ENCODE measurements at places on chromosomes 2 and 18. TPM values are rescaled to one million over a fixed set of nuclear protein-coding genes. Genes with fewer than 3 reads are reported as not detected.
A peak's percentile ranks its signal among the peaks of the same experiment; 100 is the strongest.

Gene REG3A
- total RNA-seq: not detected

DNA sequence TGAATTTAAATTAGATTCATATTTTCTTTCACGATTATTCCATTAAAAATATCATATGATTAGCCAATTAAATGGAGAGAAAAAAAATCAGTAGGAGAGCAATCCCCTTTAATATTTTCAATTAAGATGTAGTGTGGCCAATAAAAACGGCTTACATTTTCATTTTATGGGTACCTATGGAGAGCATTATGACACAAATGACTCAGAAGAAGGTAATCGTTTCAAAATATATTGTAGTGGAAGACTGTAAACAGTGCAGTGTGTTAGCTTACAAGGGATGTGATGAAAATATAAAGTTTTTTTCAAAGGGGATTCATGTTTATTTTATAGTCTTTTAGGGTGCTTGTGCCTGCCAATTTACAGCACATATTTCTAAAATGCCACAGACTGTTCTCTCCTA, 1507.4 kb upstream of the CELF4 start:
- H3K36me3 ChIP-seq: no peaks in the 10 kb centered on the region
- no peak overlapping the region for H3K4me3 ChIP-seq
- no peak overlapping the region for H3K27ac ChIP-seq
- DNase-seq: no peak
- no peaks in the 10 kb centered on the region for H3K4me1 ChIP-seq

Gene IER3IP1
- 7.0 TPM for total RNA-seq

DNA sequence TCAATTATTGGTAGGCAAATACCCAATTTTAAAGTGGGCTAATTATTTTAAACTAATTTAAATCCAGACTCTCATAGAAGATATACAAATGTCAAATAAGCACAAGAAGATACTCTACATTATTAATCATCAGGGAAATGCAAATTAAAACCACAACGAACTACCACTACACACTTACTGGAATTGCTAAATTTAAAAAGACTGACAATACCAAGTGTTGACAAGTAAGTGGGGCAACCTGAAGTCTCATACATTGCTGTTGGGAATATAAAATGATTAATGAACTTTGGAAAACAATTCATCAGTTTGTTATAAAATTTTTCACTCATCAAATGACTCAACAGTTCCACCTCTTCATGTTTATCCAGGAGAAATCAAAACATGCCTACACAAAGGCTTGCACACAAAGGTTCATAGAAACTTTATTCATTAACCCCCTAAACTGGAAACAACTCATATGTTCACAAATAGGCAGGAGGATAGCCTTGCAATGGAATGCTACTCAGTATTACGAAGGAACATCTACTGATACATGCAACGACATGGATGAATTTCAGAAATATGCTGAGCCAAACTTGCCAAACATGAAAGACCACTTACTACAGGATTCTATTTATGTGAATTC, 120.8 kb downstream of the MCFD2 start:
- no peak for DNase-seq
- H3K4me1 ChIP-seq: no peaks in the 10 kb centered on the region
- H3K36me3 ChIP-seq: no peaks in the 10 kb centered on the region
- no peak overlapping the region for H3K27ac ChIP-seq
- no peaks in the 10 kb centered on the region for H3K27me3 ChIP-seq

- DNase-seq: no peak
- no peak overlapping the region for H3K27ac ChIP-seq
- H3K4me3 ChIP-seq: no peak overlapping the region
- H3K27me3 ChIP-seq: no peaks in the 10 kb centered on the region
- peaks cover 20% of the 10 kb centered on the region for H3K36me3 ChIP-seq
Measured at GRCh38 chr2:71603311-71603811, 150.0 kb downstream of the DYSF start.

GRCh38 chr2:134080386-134081089, 173.3 kb upstream of the MGAT5 start:
- H3K27ac ChIP-seq: no peak overlapping the region
- no peaks in the 10 kb centered on the region for H3K36me3 ChIP-seq
- no peaks in the 10 kb centered on the region for H3K27me3 ChIP-seq
- H3K4me1 ChIP-seq: peaks cover 9% of the 10 kb centered on the region

Gene FSHR
- total RNA-seq: not detected

DNA sequence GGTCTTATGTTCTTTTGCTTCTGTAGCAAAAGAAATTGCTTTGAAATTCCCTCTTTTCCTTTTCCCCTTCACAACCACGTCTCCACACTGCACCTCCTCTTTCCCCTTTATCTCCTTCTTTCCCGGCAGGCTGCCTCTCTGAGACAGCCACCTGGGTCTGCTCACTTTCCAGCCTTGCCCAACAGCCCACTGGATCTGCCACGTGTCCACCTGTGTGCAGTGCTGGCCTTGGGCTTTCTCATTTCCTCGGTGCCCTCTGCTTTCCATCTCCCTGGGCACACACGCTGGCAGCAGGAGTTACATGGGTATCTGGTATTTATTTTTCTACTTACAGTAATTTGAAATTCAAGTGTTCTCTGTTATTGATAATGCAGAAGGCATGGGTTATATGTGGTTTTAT, 213.4 kb upstream of the LYPD1 start:
- H3K36me3 ChIP-seq: no peaks in the 10 kb centered on the region
- H3K4me3 ChIP-seq: no peak overlapping the region
- H3K27me3 ChIP-seq: no peaks in the 10 kb centered on the region
- no peak for DNase-seq
- H3K27ac ChIP-seq: no peak overlapping the region

DNA sequence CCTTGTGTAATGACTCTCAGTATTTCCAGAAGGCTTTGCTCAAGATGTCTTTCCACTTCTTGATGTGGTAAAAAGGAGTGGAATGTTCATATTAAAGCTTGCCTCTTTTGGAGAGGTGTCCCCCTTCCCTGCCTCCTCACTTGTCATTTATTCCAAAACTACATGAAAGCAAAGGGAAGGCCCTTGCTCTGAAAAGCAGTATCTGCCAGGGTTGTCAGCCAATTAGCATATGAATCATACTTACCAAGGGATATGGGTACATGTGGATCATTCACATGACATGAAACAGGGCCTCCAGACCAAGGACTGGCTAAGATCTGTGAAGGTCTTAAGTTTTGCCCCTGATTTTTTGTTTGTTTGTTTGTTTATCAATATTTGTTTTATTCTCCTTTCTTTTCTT, 31.3 kb downstream of the ANXA4 start:
- H3K27ac ChIP-seq: peak overlapping the region; percentile 27
- H3K4me3 ChIP-seq: no peak overlapping the region
- no peaks in the 10 kb centered on the region for H3K27me3 ChIP-seq
- peaks cover 12% of the 10 kb centered on the region for H3K4me1 ChIP-seq
- DNase-seq: no peak

DNA sequence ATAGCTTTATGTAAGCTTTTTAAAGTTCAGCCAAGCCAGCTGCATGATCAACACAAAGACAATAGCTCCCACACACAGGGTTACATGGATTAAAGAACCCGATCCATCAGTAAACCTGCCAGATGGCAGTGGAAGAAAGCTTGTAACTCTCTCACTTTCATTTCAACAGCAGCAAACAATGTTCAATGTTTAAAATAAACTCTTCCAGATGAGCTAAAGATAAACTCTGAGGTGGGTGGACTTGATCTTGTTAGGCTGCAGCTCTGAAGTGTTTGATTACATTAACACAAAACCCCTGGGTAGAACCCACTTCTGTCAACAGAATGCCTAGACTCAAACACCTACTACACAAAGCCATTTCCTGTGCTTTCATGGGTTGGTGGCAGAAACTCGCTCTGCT, 13.9 kb downstream of the RDH14 start:
- H3K36me3 ChIP-seq: no peaks in the 10 kb centered on the region
- H3K27me3 ChIP-seq: no peaks in the 10 kb centered on the region
- peak overlapping the region; percentile 56 for H3K27ac ChIP-seq

GRCh38 chr18:14089191-14089590, 43.0 kb downstream of the ZNF519 start:
- H3K27me3 ChIP-seq: no peaks in the 10 kb centered on the region
- H3K4me3 ChIP-seq: no peak overlapping the region
- no peaks in the 10 kb centered on the region for H3K36me3 ChIP-seq

Gene SRD5A2
- total RNA-seq: not detected

GRCh38 chr2:130328710-130329109, 14.0 kb upstream of the IMP4 start:
- H3K4me1 ChIP-seq: peaks cover 8% of the 10 kb centered on the region
- H3K4me3 ChIP-seq: no peak overlapping the region
- peak; percentile 70 for DNase-seq

- no peak overlapping the region for H3K4me3 ChIP-seq
- no peak overlapping the region for H3K27ac ChIP-seq
- H3K27me3 ChIP-seq: no peaks in the 10 kb centered on the region
- H3K4me1 ChIP-seq: peaks cover 13% of the 10 kb centered on the region
Measured at GRCh38 chr18:50218432-50219197, 23.7 kb upstream of the MYO5B start.

GRCh38 chr2:79393806-79394484, 118.9 kb upstream of the CTNNA2 start:
- no peak overlapping the region for H3K27ac ChIP-seq
- no peak overlapping the region for H3K4me3 ChIP-seq
- DNase-seq: no peak
- no peaks in the 10 kb centered on the region for H3K27me3 ChIP-seq

GRCh38 chr2:220442012-220442411, 814.6 kb downstream of the SLC4A3 start:
- H3K4me3 ChIP-seq: no peak overlapping the region
- H3K4me1 ChIP-seq: no peaks in the 10 kb centered on the region
- H3K27me3 ChIP-seq: no peaks in the 10 kb centered on the region
- H3K27ac ChIP-seq: no peak overlapping the region

Gene GALNT13
- total RNA-seq: 0.34 TPM

DNA sequence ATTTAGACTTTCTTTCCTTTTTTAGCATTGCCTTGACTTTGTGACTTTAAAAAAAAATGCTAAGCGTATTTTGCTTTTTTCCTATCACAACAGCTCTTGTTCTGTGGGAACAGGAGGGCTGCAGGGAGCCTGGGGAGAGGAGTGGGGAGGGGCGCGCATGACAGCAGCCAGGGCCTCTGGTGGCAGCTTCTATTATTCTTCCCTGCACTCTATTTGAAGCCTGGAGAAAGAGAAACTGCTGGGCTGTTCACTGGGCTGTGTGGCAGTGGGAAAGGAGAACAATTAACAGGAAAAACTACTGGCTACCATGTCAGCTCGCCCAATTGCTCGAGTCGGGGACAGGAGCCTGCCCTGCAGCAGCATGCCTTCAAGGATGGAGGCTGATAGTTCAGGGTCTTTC, 119.0 kb upstream of the ZBTB14 start:
- no peak overlapping the region for H3K4me3 ChIP-seq
- H3K27me3 ChIP-seq: no peaks in the 10 kb centered on the region
- no peaks in the 10 kb centered on the region for H3K4me1 ChIP-seq
- H3K27ac ChIP-seq: no peak overlapping the region

DNA sequence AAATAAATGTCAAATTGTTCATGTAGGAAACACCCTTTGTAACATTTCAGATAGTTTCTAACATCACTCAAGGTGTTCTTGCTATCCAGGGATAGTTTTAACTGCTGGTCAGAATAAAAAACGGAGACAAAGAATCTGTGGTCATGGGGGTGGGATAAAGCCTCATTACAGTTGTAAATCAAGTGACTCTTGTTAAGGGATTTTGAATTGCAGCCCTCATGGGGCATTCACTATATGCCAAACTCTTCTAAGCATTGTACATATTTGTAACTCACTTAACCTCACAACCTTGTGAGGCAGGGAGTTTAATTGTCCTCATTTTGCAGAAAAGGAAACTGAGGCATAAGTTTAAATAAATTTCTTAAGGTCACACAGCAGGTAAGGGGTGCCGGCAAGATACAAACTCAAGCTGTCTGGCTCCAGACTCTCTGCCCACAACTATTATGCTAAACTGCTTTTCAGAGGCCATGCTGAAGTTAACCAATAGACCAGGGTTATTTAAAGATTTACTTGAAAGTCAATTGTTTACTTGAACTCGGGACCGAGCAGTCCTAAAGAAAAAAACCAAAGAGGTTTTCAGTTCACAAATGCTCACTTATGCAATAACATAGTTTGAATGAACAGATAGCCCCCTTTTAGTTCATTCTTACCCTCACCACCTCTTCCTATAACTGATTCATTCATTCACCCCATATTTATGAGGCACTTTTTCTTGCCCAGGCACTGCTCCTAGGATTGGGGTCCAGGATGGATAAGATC, 121.6 kb upstream of the FZD5 start:
- no peaks in the 10 kb centered on the region for H3K27me3 ChIP-seq
- H3K27ac ChIP-seq: no peak overlapping the region
- H3K4me1 ChIP-seq: peaks cover 23% of the 10 kb centered on the region

DNA sequence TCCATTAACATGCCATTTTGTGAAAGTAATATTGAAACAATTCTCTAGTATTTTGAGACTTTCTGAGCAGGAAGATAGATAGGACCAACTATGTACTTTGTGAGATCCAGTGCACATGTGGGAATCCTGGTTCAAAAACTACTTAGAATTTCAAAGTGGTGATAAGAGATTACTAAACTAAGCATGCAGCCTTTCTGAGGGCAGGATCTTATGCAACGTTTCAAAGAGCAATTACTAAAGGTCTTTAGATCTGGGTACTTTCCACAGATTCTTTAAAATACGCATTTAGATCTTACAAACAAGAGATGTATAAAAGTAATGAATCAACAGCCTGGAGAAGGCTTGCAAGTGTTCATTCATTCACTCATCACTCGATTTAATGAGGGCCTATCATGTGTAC, 124.4 kb upstream of the TRIB2 start:
- H3K27ac ChIP-seq: no peak overlapping the region
- no peaks in the 10 kb centered on the region for H3K4me1 ChIP-seq
- no peak overlapping the region for H3K4me3 ChIP-seq
- H3K27me3 ChIP-seq: no peaks in the 10 kb centered on the region
- H3K36me3 ChIP-seq: no peaks in the 10 kb centered on the region

DNA sequence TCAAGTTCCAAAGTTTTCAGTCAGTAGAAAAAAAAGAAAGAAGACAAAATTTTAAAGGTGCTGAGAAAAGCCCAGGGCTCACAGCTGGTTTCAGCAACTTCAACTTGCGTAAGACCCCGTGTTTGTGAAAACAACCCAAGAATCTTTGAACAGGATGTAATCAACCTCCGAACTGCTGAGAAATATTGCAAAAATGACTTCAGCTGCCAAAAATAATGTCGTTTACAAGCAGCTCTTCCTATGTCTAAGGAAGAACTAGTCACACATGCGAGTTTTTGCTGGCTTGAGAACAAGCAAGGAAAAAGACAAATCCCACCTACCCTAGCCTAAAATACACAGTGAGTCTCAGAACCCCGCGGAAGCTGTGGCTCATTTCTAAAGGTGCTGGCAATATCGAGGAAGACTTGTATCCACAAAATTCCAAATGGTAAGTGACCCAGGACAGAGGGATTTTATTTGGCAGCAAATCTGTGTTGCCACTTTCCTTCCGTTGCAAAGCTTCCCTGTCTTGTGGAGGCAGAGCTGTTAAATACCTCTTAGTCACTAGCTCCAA, 59.8 kb upstream of the SLC8A1 start:
- H3K4me1 ChIP-seq: peaks cover 31% of the 10 kb centered on the region
- H3K4me3 ChIP-seq: peak overlapping the region; percentile 58

Gene RNU2-63P
- not detected for total RNA-seq
